ENCODE measurements at places on chromosomes 2 and 18. TPM values are rescaled to one million over a fixed set of nuclear protein-coding genes. Genes with fewer than 3 reads are reported as not detected.
A peak's percentile ranks its signal among the peaks of the same experiment; 100 is the strongest.

DNA sequence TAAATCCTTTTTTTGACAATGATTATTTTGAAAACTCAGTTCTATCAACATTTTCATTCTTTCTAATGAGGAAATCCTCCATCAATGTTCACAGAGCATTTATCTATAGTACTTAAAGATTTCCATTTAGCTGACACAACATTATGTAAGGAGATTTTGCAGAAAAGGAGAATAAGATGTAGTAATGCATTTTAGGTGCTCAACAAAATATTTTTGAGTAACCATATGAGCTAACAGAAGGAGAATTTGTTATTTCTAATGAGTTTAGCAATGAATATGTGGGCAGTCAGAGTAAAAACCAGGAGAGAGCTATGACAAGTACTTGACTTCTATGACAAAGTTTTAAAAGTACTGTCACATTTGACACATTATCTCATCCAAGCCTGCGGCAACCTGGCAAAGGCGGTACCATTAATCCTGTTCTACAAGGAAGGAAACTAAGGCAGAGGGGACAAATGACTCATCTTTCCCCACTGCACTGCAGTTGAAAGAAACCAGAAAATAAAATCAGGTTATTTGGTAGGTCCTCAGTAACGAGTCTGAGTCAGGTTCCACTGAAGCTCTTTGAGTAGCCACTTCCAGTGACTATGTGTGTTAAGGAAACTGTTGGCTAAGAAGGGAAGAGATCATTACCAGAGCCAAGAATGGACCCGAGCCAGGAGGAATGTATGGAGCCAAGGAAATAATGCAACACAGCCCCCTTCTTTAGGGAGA is 134.1 kb upstream of the ITGB6 start:
- no peak for DNase-seq
- no peak overlapping the region for H3K27ac ChIP-seq
- H3K4me1 ChIP-seq, result peaks cover 32% of the 10 kb centered on the region
- no peak overlapping the region for H3K4me3 ChIP-seq

The ANKRD36C gene
- 12.1 TPM for total RNA-seq

- peak; percentile 33 for DNase-seq
- H3K4me1 ChIP-seq, result no peaks in the 10 kb centered on the region
- no peak overlapping the region for H3K4me3 ChIP-seq
These were observed 106.3 kb upstream of the SEC11C start for GRCh38 chr18:59033359-59033758.

The EVA1A gene
- not detected for total RNA-seq

GRCh38 chr18:79525556-79526467 is 130.1 kb downstream of the NFATC1 start:
- peak overlapping the region; percentile 13 for H3K27ac ChIP-seq
- no peaks in the 10 kb centered on the region for H3K27me3 ChIP-seq
- DNase-seq, result no peak
- peaks cover 5% of the 10 kb centered on the region for H3K4me1 ChIP-seq

The THOC1 gene
- total RNA-seq, result 12.0 TPM

DNA sequence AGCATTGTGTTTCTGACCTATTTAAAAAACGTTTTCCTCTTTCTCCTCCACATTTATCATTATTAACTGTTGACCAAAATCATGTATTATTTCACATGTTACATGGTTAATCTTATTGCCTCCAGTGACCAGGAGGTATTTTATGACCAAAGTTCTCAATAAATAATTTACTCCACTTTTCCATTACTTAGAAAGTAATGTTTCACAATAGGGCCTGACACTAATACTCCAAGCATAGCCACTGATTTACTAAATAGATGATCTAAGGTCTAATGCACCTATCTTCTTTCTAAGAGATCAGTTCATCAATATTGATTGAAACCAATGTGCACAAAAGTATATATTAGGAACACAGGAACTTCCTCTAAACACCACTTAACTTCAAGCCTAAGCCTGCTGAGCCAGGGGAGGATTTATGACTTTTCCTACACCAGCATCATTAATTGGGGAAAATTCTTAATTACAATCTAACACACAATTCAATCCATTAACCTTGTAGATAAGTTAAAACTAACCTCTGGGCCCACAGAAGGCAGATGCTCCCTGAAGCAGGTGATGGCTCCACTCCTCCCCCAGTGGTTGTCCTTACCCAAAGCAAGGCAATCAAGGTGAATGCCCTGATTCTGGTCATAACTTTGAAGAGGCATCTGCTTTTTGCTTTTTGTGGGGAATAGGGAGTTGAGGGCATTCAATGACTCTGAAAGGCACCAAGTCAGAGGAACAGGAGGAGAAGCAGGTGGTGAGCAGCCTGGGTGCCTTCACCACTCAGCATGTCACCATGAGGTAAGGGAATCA is 33.9 kb downstream of the RBMS1 start:
- H3K27me3 ChIP-seq, result no peaks in the 10 kb centered on the region
- DNase-seq, result no peak
- no peak overlapping the region for H3K27ac ChIP-seq
- peaks cover 15% of the 10 kb centered on the region for H3K4me1 ChIP-seq
- no peaks in the 10 kb centered on the region for H3K36me3 ChIP-seq

DNA sequence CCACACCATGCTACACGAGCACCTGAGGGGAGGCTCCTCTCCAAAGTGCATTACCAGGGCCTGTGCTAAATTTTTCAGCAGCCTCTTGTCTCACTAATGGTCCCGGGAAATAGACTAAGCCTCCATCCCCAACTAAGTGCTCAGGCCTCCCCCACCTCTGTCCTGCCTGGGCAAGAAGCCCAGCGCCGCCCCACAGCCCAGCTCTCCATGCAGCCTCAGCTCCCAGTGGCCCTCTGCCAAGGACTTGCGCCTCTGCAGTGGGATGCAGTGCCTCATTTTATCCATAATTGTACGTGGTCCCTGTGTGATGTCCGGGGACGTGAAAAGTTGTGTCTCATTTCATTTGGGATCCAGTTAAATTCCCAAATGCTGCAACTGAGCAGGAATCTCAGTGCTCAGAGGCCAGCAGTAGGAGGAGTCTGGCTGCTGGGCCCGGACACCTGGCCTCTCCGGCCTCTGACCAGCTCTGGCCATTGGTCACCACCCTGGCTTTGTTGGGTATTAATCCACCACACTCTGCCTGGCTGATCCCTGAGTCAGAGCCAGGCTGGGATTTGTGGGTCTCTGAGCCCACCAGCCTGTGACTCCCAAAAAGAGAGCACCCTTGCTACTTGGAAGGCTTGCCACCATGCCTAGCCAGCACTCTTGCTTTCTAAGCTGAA is 11.4 kb upstream of the STEAP3 start:
- H3K27ac ChIP-seq, result no peak overlapping the region
- no peak for DNase-seq

The APOB gene
- total RNA-seq, result 8.5 TPM

DNA sequence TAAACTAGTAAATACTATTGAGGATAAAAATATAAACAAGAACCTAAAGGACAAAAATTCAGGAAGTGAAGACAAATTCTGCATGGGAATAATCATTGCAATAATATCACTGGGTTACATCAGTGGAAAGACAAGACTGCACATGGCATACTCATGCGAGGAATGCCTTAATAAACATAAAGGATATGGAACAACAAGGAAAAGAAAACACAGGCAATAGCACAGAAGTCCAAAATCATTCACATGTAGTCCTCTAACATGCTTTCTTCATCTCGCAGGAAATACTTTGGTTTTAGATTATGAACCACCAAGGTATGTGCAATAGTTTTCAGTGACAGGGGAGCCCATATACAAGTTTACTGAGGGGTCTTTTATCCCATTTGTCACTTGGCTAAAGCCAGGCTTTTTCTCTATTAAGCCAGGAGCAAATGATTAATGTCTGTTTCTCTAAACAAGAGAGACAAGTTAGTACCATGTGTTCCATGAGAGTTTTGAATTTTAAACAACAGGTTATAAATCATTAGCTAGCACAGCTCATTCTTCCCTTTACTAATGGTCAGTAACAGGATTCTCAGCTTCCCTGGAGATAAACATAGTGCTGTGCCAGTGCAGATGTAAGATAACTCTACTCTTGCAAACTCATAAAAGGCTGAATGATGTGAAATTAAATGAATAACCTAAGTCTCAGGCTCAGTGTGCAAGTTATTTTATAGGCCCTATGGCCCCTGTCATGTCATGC is 353.6 kb upstream of the FSIP2 start:
- no peaks in the 10 kb centered on the region for H3K4me1 ChIP-seq
- no peaks in the 10 kb centered on the region for H3K36me3 ChIP-seq
- no peak overlapping the region for H3K27ac ChIP-seq
- no peak overlapping the region for H3K4me3 ChIP-seq
- no peaks in the 10 kb centered on the region for H3K27me3 ChIP-seq
- no peak for DNase-seq

The ONECUT2 gene
- total RNA-seq, result 0.11 TPM

The MOCOS gene
- total RNA-seq, result 0.21 TPM

The ALPP gene
- total RNA-seq, result not detected

GRCh38 chr2:240985881-240986786 is 12.3 kb upstream of the SNED1 start:
- H3K27me3 ChIP-seq, result no peaks in the 10 kb centered on the region
- H3K4me3 ChIP-seq, result no peak overlapping the region
- peak overlapping the region; percentile 55 for H3K27ac ChIP-seq
- peak; percentile 5 for DNase-seq

The MAIP1 gene
- 11.7 TPM for total RNA-seq

GRCh38 chr2:166410828-166411472 is 35.2 kb upstream of the SCN9A start:
- DNase-seq, result no peak
- no peak overlapping the region for H3K4me3 ChIP-seq
- H3K4me1 ChIP-seq, result no peaks in the 10 kb centered on the region
- no peaks in the 10 kb centered on the region for H3K36me3 ChIP-seq

- no peak for DNase-seq
- no peak overlapping the region for H3K4me3 ChIP-seq
- peak overlapping the region; percentile 3 for H3K27ac ChIP-seq
- no peaks in the 10 kb centered on the region for H3K27me3 ChIP-seq
These were observed 45.4 kb downstream of the LIMS1 start for GRCh38 chr2:108579623-108580022.

The PARD6G gene
- total RNA-seq, result 7.9 TPM

The ITGB6 gene
- total RNA-seq, result not detected

- no peaks in the 10 kb centered on the region for H3K4me1 ChIP-seq
- H3K4me3 ChIP-seq, result no peak overlapping the region
- H3K27me3 ChIP-seq, result no peaks in the 10 kb centered on the region
- no peak for DNase-seq
These were observed 12.0 kb upstream of the GCC2 start for GRCh38 chr2:108436976-108437375.

DNA sequence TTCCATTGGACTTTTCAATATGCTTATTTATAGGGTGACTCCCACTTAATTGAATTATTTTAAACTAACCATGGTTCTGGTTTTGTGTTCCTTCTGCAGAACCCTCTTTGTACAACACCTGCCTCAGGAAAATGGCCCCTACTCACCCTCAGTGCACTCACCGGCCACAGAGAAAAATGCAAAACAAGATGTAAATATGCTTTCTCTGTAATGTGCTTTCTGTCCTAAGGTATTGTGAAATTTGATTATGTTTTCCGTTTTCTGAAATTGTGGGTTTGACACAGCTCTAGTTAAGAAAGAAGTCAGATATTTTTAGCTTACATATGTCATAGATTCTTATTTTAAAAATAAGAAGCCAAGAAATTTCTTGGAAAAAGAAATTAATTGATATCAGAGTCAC is 357.7 kb upstream of the SMIM21 start:
- H3K4me1 ChIP-seq, result no peaks in the 10 kb centered on the region
- H3K27ac ChIP-seq, result no peak overlapping the region
- no peak overlapping the region for H3K4me3 ChIP-seq
- no peak for DNase-seq

DNA sequence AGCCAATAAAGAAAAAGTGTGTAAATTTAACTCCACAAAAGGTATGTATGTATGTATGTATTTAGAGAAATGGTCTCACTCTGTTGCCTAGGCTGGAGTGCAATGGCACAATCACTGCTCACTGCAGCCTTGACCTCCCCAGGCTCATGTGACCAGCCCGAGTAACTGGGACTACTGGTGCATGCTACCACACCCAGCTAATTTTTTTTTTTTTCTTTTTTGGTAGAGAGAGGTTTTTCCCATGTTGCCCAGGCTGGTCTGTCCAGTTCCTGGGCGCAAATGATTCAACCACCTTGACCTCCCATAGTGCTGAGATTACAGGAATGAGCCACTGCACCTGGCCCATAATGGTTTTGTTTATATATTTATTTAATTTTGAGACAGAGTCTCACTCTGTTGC is 67.1 kb downstream of the CERKL start:
- no peaks in the 10 kb centered on the region for H3K27me3 ChIP-seq
- DNase-seq, result no peak
- no peak overlapping the region for H3K27ac ChIP-seq

The IL1B gene
- not detected for total RNA-seq

The VWC2L gene
- total RNA-seq, result not detected

GRCh38 chr18:1094409-1094808 is 189.7 kb downstream of the ADCYAP1 start:
- no peaks in the 10 kb centered on the region for H3K27me3 ChIP-seq
- no peak overlapping the region for H3K4me3 ChIP-seq
- H3K27ac ChIP-seq, result no peak overlapping the region
- DNase-seq, result no peak
- no peaks in the 10 kb centered on the region for H3K36me3 ChIP-seq

DNA sequence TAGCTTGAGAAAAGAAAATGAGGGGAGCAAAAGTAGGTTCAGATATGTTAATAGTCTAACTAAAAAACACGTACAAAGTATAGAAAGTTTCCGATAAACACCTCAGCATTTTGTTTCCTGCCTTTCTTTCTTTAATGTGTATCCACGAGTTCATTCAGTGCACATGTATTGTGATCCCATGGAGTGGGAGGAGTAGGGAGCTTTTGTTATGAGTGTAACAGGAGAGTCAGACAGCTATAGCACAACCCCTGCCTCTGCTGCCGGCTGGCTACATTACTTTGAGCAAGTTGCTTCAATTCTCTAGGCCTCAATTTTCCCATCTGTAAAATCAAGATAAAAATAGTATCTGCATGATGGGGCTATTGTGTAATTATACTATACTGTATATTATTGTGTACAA is 249.2 kb upstream of the FIGN start:
- no peaks in the 10 kb centered on the region for H3K4me1 ChIP-seq
- H3K36me3 ChIP-seq, result no peaks in the 10 kb centered on the region
- no peak for DNase-seq
- no peak overlapping the region for H3K4me3 ChIP-seq

- DNase-seq, result peak; percentile 22
- no peaks in the 10 kb centered on the region for H3K36me3 ChIP-seq
- H3K4me1 ChIP-seq, result no peaks in the 10 kb centered on the region
- no peaks in the 10 kb centered on the region for H3K27me3 ChIP-seq
- no peak overlapping the region for H3K27ac ChIP-seq
These were observed 71.2 kb downstream of the BCL11A start for GRCh38 chr2:60482222-60482621.

GRCh38 chr2:237466211-237466610 is 20.8 kb upstream of the MLPH start:
- no peaks in the 10 kb centered on the region for H3K36me3 ChIP-seq
- no peak overlapping the region for H3K27ac ChIP-seq
- H3K4me1 ChIP-seq, result no peaks in the 10 kb centered on the region
- no peak overlapping the region for H3K4me3 ChIP-seq

DNA sequence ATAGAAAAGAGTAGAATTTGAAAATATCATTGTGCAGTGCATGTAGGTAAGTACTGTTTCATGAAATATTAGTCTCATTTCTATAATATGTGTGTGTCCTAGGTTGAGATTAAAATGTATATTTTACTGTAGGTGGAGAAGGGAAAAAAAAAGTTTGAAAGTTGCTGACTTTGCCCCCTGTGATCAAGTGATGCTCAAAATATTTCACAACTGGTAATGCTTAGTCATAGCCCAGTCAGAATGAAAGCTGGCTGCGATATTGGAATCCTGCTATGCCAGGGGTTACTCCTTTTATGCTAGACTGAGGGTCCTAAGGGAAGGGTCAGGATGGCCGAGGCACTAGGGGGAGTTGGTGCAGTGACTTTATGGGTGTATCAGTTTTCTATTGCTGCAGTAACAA is 19.5 kb upstream of the CFAP36 start:
- no peak overlapping the region for H3K4me3 ChIP-seq
- no peak overlapping the region for H3K27ac ChIP-seq
